ENCODE measurements at places on chromosomes 5 and 9. TPM values are rescaled to one million over a fixed set of nuclear protein-coding genes. Genes with fewer than 3 reads are reported as not detected.
A peak's percentile ranks its signal among the peaks of the same experiment; 100 is the strongest.

DNA sequence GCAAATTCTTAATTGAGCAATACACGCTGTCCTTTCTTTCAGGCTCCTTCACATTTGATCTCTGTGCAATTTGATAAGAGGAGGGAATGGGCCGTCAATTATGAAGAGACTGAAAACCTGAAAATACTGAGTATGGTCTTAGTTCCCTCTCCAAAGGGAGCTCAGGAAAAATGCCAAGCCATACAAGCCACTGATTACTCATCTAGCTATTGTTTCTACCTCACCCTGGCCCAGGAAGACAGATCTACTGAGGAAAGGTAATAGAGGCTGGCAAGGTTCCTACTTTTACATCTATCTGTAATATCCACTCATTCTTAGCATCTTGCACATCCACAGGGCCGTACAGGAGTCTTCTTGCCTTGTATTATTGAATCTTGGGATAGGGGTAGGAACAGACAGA, 23.7 kb upstream of the TNC start:
- DNase-seq = no peak

DNA sequence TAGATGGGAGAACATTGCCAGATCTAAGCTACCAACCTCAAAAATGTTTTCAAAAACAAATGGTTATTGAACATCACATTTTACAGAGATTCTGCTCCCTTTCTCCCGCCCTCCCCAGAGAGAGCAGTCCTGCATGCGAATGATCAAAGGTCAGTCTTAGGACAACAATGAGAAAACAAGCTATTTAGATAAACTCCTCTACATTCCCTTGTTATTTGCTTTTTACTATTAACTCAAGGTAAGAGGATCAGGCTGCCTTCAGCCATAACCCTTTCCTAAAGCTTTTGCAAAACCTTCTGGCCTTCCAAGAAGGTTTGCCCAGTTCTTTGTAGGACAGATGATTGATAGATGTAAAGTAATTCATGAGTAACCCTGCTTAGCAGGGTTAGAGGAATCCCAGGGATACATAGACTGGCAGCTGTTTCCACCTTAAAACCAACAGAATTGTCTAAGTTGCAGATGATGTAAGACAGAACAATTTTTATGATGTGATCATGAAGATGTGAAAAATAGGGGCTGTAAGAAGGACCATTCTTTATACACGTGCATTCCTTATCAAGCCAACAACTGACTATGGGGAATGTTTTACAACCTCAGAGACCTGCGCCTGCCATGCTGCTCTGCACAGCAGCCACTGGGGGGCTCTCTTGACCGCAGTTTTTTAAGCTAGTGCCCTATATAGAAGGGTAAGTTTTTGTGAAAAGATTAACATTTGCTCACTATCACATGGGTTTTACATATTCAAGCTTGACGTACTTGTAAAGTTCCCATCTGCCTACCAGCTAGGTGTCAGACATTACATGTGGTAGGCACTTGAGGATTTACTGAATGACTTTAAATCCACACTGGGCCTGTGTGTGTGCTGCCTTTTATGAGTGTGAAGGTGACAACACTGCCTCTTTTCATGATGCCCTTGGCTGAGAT, 2.3 kb upstream of the ZNF782 start:
- DNase-seq = peak; percentile 78

Gene FBP2
- not detected for total RNA-seq

DNA sequence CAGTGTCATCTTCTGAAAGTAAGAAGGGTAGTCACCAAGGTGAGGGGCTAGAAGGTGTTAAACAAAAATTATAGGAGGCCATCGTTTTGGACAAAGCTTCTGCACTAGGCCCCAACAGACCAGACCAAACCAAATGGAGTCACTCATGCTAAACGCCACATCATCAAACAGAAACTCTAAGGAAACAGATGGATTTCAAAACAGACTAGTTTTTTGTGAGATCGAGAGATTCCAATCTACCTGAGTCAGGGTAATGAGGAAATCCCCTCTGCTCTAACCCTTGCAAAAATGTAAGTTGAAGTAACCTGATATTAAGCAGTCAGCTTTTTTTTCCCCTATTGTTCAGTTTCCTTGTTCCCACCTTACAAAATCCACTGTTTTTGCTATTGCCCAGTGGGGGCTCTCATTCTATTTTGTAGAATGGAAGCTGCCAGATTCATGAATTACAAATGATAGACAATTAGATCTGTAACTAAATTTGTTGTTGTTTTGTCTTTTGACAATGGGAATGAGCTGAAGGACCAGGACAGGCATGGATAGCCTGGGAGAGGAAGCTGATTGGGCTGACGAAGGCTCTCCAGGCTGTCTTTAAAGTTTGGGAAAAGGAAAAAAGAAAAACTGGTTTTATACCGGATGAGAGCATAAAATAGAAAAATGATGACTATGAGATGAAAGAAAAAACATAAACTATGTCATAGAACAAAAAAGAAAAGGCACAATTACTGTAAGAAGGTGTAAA, 94.7 kb upstream of the ADAMTSL1 start:
- DNase-seq = no peak

Gene TOMM5
- 113 TPM for total RNA-seq

DNA sequence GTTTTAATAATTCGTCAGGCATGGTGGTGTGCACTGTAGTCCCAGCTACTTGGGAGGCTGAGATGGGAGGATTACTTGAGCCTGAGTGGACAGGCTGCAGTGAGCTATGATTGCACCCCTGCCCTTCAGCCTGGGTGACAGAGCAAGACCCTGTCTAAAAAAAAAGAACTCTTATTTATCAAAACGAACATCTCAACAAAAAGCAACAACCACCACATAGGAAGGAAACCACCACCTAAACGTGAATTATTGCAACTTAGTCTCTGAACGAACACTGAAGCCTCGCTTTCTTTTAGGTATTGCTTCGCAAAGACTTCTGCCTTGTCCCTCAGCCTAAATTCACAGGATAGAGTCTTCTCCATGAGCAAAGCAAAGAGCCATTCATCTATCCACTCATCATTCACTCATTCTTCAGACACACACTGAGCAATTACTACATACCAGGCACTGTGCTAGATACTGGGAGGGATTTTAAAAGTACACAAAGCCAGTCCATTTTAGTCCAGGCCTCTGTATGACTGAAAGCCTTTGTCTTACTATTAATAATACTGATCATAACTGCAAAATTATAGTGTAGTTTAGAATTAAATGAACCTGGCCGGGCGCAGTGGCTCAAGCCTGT, 57.4 kb downstream of the THBS4 start:
- DNase-seq = no peak

DNA sequence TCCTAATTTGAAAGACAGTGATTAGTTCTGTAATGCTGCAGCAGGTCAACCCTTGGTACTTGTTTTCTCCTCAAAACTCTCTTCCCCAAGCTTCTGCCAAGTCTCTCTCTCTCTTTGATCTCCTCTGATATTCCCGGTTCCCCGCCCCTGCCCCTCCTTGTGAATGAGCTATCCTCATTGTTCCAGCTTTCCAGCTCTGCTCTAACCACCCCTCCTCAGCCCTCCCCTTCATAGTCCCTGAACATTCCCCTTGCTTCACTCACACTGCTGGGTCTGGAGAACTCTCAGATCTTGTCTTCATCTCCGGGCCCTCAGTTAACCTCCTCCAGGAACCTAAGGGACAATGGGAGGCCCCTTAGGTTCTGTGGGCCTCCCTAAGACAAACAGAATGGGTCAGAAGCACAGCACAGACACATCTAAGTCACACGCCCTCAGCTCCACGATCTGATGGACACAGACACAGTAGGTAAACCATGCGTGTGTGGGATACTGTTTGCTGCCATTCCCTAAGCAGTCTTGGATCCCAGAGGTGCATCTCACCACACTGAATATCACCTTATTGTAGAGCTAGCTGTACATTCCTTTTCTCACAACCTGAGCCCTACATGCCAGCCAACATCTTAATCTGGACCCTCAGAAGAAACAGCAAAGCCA, 17.4 kb upstream of the LARP1 start:
- DNase-seq = no peak

DNA sequence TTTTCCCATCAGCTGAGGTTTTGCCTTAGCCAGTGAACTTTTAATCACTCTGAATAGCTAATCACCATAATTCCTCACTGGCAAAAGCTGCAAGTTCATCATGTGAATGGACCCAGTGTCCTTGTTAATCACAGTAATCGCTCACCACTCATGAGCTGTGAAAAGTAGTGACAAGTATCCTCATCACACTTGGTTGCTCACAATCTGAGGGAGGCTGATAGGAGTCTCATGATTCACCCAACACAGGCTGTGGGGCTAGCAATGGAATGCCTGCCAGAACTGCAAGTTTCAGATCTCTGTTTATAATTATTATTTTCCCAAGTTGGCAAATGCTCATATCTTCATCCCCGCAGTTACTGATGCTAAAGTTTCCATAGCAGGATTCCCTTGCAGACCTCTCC, 467.2 kb downstream of the KIF4B start:
- no peak for DNase-seq
